ENCODE measurements at places on chromosomes 4 and X.

- DNase-seq, result no peak
Observed at GRCh38 chrX:44431194-44431593, 87.7 kb upstream of the EFHC2 start.

GRCh38 chr4:101332424-101332823, 14.9 kb downstream of the PPP3CA start:
- DNase-seq, result no peak

GRCh38 chr4:122541996-122542395, 78.9 kb downstream of the IL21 start:
- no peak for DNase-seq

GRCh38 chr4:168421055-168421454, 59.2 kb downstream of the DDX60L start:
- no peak for DNase-seq

DNA sequence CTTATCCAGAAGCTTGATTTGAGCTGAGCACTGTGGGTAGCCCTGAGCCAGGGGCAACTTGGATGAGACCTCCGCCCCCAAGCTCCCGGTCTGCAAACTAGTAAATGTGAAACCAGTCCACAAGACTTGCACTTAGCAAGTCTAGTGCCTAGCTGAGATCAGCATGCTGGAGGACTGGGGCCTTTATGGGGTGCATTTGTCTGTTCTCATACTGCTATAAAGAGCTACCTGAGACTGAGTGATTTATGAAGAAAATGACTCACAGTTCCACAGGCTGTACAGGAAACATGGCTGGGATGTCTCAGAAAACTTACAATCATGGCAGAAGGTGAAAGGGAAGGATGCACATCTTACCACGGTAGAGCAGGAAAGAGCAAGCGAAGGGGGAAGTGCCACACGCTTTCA, 42.1 kb upstream of the HOPX start:
- DNase-seq, result no peak

DNA sequence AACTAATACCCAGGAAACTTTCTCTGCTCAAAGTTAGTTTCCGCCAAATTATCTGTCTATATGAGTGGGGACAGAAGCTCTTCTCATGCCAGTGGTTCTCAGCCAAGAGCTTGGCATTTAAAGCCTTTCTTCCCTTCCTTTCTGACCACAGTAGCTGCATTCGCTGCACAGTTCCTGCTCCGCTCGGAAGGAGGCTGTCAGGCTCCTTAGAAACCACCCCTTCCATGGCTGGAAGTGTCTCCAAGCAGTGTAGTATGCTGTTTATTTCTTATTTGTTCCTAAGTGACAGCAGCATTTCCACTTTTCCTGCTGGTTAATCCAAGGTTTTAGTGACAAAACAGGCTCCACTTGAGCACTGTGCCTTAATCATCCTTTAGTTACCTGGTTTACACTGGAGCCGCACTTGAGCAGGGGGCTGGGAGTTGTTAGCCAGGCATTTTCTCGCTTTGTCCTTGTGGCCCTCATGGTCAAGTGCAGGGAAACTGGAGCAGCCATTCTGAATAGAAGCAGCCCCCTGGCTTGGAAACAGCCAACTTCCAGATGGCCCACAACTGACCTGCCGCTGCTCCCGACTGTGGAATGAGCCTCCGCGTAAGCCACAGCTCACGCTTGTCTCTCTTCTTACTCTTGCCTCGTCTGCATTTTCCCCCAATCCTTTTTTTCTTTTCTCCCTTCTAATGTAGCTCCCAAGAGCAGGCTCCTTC, 739.4 kb upstream of the TENM3 start:
- DNase-seq, result no peak

Measured in putamen (tissue), 1 donor.